SJSA1 (cell line): ENCODE measurements at places on chromosomes 4 and X.

DNA sequence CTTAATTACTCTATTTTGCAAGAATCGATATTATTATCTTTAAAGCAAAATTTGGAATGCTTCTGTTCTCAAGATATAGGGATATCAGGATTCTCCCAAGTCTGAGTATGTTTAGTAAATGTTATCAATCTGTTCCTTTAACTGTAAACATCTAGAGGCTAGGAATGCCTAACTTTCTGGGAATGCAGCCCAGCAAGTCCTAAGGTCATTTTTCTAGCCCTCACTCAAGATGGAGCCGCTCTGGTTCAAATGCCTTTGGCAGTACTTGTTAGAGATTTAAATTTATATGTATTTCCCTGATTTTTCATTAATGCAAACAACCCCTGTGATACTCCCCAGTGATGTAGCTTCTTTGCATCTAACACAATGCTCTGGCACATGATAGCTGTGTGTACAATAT is 623.8 kb upstream of the LCORL start:
- H3K36me3 ChIP-seq, result no peaks in the 10 kb centered on the region
- no peaks in the 10 kb centered on the region for H3K4me1 ChIP-seq
- no peaks in the 10 kb centered on the region for H3K27me3 ChIP-seq
- no peak for DNase-seq

- no peaks in the 10 kb centered on the region for H3K36me3 ChIP-seq
- no peak for DNase-seq
- H3K27me3 ChIP-seq, result no peaks in the 10 kb centered on the region
Measured at GRCh38 chrX:17830211-17830610, 30.9 kb downstream of the RAI2 start.

DNA sequence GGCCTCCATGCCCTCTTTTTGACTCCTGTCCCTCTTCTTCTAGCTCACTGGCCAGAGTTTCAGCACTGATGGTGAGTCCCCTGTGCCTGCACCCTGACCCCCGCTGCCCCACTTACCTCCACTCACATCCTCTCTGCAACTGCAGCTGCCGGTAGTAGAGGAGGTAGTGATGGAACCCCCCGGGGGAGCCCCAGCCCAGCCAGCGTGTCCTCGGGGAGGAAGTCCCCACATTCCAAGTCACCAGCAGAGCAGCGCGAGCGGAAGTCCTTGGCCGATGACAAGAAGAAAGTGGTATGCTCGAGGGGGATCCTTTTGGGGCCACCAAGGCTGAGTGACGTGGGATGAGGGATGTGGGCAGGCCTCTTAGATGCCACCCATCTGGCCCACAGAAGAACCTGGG is 5.8 kb downstream of the ARAF start:
- no peak overlapping the region for H3K27ac ChIP-seq
- no peak for DNase-seq
- peaks cover 65% of the 10 kb centered on the region for H3K36me3 ChIP-seq
- no peaks in the 10 kb centered on the region for H3K27me3 ChIP-seq
- H3K4me3 ChIP-seq, result peak overlapping the region; percentile 24
- peaks cover 16% of the 10 kb centered on the region for H3K4me1 ChIP-seq

GRCh38 chrX:47232803-47233332 is at the start of gene USP11:
Gene USP11, plus strand, starts transcription at chrX:47233009. Its CDS starts 35 bp downstream, at chrX:47233044.
- H3K4me1 ChIP-seq, result peaks cover 15% of the 10 kb centered on the region
- peak within 1 kb of the TSS; percentile 69 for H3K4me3 ChIP-seq
- peak within 1 kb of the TSS; percentile 93 for H3K27ac ChIP-seq
- H3K27me3 ChIP-seq, result no peaks in the 10 kb centered on the region
- DNase-seq, result peak; percentile 46

- DNase-seq, result no peak
- no peaks in the 10 kb centered on the region for H3K36me3 ChIP-seq
- no peaks in the 10 kb centered on the region for H3K27me3 ChIP-seq
- H3K27ac ChIP-seq, result no peak overlapping the region
- no peaks in the 10 kb centered on the region for H3K4me1 ChIP-seq
- no peak overlapping the region for H3K4me3 ChIP-seq
Measured at GRCh38 chrX:54248309-54248708, 65.3 kb upstream of the FAM120C start.

DNA sequence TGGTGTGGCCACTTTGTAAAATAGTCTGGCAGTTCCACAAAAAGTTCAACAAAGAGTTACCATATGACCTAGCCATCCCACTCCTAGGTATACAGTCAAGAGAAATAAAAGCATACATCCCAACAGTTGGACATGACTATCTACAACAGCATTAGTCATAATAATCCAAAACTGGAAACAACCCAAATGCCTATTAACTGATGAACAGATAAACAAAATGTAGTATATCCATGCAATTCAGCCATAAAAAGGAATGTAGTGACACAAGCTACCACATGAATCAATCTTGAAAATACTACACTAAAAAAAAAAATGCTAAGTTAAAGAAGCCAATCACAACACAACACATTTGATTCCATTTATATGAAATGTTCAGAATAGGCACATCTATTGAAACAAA is 16.1 kb downstream of the MED14 start:
- peaks cover 6% of the 10 kb centered on the region for H3K4me1 ChIP-seq
- no peak overlapping the region for H3K4me3 ChIP-seq
- H3K36me3 ChIP-seq, result peaks cover 7% of the 10 kb centered on the region; the same call in 1 of the 2 replicates
- no peaks in the 10 kb centered on the region for H3K27me3 ChIP-seq
- no peak overlapping the region for H3K27ac ChIP-seq

- no peak overlapping the region for H3K27ac ChIP-seq
- no peaks in the 10 kb centered on the region for H3K4me1 ChIP-seq
- no peak for DNase-seq
- no peaks in the 10 kb centered on the region for H3K36me3 ChIP-seq
Measured at GRCh38 chrX:74922922-74923543, 2.2 kb downstream of the NEXMIF start.

DNA sequence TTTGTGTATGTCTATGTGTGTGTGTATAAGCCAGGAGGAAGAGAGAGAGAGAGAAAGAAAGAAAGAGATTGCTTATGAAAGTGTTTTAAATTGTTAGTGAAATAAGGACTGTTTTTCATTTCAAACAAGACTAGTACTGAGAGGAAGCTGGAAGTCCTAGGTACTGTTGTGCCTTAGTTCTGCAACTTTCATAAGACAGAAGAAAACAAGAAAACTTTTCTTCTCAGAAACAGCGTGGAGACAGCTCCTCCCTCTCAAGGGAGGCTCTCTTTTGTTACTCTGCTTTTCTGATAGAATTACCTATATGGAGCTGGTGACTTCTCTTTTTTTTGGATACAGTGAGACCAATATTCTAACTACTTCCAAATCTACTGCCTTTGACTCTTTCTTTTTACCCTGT is 62.5 kb downstream of the BANK1 start:
- H3K4me1 ChIP-seq, result no peaks in the 10 kb centered on the region
- no peak overlapping the region for H3K4me3 ChIP-seq
- no peak for DNase-seq

DNA sequence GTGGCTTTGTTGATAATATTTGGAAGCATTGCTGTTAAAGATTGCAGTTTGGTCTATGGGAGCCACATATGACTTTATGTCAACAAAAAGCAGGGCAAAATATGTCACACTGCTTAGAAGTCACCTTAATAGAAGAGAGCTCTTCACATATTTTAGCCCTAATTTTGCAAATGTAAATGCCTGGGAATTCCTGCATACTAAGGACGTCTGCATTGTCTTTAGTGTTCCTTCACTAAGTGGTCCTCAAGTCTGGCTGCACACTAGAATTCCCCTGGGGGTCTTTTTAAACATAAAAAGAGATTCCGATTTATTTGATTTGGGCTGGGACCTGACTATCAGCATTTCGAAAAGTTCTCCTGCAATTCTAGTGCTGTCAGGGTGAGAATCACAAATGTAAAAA is 495.1 kb upstream of the FAM241A start:
- no peak overlapping the region for H3K27ac ChIP-seq
- no peaks in the 10 kb centered on the region for H3K36me3 ChIP-seq
- H3K27me3 ChIP-seq, result peaks cover 10% of the 10 kb centered on the region
- no peak overlapping the region for H3K4me3 ChIP-seq
- no peak for DNase-seq

DNA sequence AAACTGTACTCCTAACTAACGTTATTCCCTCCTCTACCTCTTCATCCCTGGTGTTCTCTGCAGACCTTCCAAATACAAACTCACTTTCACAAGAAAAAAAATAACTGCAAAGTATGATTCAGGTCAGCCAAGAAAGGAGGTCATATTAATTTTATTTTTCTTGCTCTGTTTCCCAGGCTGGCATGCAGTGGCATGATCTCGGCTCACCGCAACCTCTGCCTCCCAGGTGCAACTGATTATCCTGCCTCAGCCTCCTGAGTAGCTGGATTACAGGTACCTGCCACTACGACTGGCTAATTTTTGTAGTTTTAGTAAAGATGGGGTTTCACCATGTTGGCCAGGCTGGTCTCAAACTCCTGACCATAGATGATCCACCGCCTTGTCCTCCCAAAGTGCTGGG is 156.6 kb downstream of the CHIC2 start:
- DNase-seq, result no peak
- no peak overlapping the region for H3K4me3 ChIP-seq
- no peaks in the 10 kb centered on the region for H3K27me3 ChIP-seq
- H3K4me1 ChIP-seq, result peaks cover 21% of the 10 kb centered on the region
- H3K36me3 ChIP-seq, result no peaks in the 10 kb centered on the region
- no peak overlapping the region for H3K27ac ChIP-seq

DNA sequence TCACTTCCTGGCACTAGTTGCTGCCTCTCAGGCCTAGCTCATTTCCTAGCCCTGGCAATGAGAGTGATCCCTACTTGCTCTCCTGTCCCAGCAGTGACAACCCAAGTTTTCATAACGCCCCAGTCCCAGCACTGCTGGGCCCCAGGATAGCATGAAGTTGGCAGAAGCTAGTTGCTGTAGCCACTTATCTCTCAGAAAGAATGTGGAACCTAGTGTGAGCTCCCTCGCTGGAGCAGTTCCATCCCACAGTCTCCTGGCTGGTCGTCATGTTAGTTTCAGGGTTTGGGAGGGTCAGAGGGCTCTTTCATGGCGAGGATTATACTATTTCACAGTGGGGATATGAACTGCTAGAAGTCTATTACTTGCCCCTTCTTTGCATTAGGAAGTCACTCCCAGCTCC is 5.1 kb downstream of the PF4 start:
- H3K4me3 ChIP-seq, result no peak overlapping the region
- H3K36me3 ChIP-seq, result no peaks in the 10 kb centered on the region
- DNase-seq, result no peak
- H3K27ac ChIP-seq, result no peak overlapping the region

DNA sequence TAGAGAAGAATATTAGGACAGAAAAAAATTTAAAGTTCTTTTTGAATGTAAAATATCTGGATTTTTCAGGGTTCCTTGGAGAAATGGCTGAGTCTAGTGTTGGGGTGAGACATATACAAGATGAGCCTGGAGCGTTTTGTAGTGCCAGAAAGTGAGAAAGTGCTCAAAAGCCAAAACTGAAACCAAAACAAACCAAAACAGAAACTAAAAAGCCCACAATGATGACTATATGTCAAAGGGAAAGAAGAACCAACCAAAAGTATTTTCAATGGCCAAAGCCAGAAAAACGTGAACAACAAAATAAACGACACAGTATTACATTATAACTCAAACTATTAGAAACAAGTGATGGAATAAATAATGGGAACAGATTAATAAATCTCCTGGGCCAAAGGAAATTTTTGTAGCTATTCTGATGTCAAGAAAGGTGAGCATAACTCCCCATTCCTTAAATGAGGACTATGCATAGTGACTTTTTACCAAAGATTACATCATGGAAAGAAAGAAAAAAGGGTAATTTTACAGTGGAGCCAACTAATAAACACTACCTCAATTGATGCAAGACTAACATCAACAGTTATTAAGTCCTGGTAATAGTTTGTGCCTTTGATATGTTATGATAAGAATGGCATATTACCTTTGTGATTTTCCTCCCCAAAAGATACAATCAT is 1137.6 kb downstream of the C4orf33 start:
- H3K4me3 ChIP-seq, result no peak overlapping the region
- no peaks in the 10 kb centered on the region for H3K27me3 ChIP-seq
- DNase-seq, result no peak
- no peak overlapping the region for H3K27ac ChIP-seq

GRCh38 chrX:115399306-115399705 is 109.8 kb downstream of the LUZP4 start:
- no peaks in the 10 kb centered on the region for H3K4me1 ChIP-seq
- no peak overlapping the region for H3K27ac ChIP-seq
- no peaks in the 10 kb centered on the region for H3K36me3 ChIP-seq

- peaks cover 32% of the 10 kb centered on the region for H3K4me1 ChIP-seq
- peaks cover 5% of the 10 kb centered on the region; the same call in 1 of the 2 replicates for H3K36me3 ChIP-seq
- peak within 1 kb of the TSS; percentile 58 for H3K4me3 ChIP-seq
- H3K27ac ChIP-seq, result peak within 1 kb of the TSS; percentile 46
- DNase-seq, result peak; percentile 81
- no peaks in the 10 kb centered on the region for H3K27me3 ChIP-seq
Measured at GRCh38 chrX:54182864-54183613, at the start of gene FAM120C. Gene FAM120C, minus strand, starts transcription at chrX:54183254. Its CDS starts 56 bp downstream, at chrX:54183198.

- no peak overlapping the region for H3K27ac ChIP-seq
- H3K4me3 ChIP-seq, result no peak overlapping the region
- no peak for DNase-seq
- no peaks in the 10 kb centered on the region for H3K27me3 ChIP-seq
- H3K36me3 ChIP-seq, result no peaks in the 10 kb centered on the region
Measured at GRCh38 chr4:87275311-87275710, 47.4 kb downstream of the HSD17B13 start.

GRCh38 chrX:18983666-18984380 is at the start of gene PHKA2:
Gene PHKA2, minus strand, starts transcription at chrX:18984114. Its CDS starts 182 bp downstream, at chrX:18983932.
- H3K4me3 ChIP-seq, result peak within 1 kb of the TSS; percentile 82
- no peaks in the 10 kb centered on the region for H3K36me3 ChIP-seq
- H3K27me3 ChIP-seq, result no peaks in the 10 kb centered on the region
- peaks cover 9% of the 10 kb centered on the region for H3K4me1 ChIP-seq
- no peak for DNase-seq

- no peak overlapping the region for H3K4me3 ChIP-seq
- H3K4me1 ChIP-seq, result peaks cover 52% of the 10 kb centered on the region
- peak overlapping the region; percentile 92 for H3K27ac ChIP-seq
- DNase-seq, result peak; percentile 63
- no peaks in the 10 kb centered on the region for H3K27me3 ChIP-seq
- H3K36me3 ChIP-seq, result no peaks in the 10 kb centered on the region
Measured at GRCh38 chrX:50698944-50699343, 115.0 kb downstream of the SHROOM4 start.

DNA sequence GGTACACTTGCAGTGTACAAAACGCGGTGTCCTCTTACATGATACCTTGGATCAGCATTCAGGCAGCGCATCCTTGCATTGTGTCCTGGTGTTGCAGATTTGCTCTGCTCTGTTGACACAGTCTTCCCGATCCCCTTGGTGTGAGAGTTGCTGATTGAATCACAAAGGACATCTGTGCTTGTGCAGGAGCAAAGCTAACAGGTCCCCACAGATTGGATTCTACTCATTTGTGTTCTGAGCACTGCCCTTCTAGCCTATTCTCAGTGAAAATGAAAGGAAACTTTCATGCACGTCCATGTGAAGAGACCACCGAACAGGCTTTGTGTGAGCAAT is 171.4 kb downstream of the FRMPD4 start:
- no peak overlapping the region for H3K27ac ChIP-seq
- H3K4me3 ChIP-seq, result no peak overlapping the region
- H3K27me3 ChIP-seq, result no peaks in the 10 kb centered on the region
- no peaks in the 10 kb centered on the region for H3K4me1 ChIP-seq

DNA sequence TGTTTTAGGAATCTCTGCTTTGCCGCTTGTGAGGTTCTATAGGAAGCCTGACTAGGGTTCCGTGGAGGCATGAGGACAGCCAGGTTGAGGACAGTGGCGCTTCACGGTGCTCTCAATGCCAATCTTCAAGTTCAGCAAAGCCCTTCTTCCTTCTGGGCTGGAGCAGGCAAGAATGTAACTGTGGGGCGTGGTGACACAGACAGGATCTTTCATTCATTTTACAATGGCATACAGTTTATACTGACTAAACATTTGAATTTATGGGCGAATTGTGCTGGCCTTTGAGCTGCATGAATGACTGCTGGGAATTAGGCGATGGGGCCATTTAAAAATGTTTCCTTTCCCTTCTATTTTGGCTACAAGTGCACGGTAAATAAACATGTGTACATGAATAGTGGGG is 2.9 kb upstream of the NHS start:
- DNase-seq, result no peak
- H3K4me1 ChIP-seq, result peaks cover 4% of the 10 kb centered on the region; the same call in 1 of the 2 replicates
- H3K27me3 ChIP-seq, result no peaks in the 10 kb centered on the region
- no peak overlapping the region for H3K4me3 ChIP-seq
- no peak overlapping the region for H3K27ac ChIP-seq
